ENCODE measurements at places on chromosomes 13 and 19.
A peak's percentile ranks its signal among the peaks of the same experiment; 100 is the strongest.

- DNase-seq, result no peak
These were observed 15.0 kb downstream of the HAS1 start for GRCh38 chr19:51708811-51709210.

- no peak for DNase-seq
These were observed 89.3 kb downstream of the MIPEP start for GRCh38 chr13:23799945-23800344.

GRCh38 chr13:104477261-104477660 lies 1411.0 kb upstream of the SLC10A2 start:
- no peak for DNase-seq

DNA sequence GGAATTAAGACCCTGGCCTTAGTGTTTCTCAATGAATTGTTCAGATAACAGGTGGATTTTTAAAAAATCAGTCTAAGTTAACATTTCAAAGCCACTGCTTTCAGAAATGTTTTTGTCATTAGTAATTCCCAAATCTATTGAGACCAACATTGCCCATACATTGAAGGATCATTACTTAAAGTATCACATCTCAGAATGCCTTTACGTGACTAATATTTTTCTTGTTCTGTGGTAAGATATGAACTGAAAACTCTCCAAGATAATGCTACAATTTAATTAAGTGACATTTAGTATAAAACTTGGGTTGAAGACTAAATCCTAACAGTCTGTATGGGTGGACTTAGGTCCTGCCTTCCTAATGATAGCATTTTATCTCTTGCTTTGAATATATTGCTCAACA lies 59.4 kb upstream of the POSTN start:
- DNase-seq, result no peak

GRCh38 chr13:104979281-104980030 lies 1556.0 kb downstream of the EFNB2 start:
- no peak for DNase-seq

GRCh38 chr13:98216135-98216565 lies 39.1 kb upstream of the RNF113B start:
- peak; percentile 86 for DNase-seq

DNA sequence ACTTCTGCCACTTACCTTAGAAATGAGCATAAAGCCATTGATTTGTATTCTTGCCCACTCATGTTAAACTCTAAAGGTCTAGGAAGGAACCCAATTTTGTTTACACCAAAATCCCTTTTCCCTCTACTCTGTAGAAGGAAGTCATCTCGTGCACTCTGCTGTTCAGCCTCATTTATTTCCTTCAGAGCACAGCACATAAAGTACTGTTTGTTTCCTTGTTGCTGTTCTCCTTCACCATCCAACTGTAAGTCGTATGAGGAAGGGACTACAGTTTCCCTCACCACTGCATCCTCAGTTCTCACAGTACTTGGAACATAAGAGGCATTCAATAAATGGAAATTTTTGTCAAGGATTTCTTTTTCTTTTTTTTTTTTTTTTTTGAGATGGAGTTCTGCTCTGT lies 24.6 kb downstream of the CDADC1 start:
- no peak for DNase-seq

DNA sequence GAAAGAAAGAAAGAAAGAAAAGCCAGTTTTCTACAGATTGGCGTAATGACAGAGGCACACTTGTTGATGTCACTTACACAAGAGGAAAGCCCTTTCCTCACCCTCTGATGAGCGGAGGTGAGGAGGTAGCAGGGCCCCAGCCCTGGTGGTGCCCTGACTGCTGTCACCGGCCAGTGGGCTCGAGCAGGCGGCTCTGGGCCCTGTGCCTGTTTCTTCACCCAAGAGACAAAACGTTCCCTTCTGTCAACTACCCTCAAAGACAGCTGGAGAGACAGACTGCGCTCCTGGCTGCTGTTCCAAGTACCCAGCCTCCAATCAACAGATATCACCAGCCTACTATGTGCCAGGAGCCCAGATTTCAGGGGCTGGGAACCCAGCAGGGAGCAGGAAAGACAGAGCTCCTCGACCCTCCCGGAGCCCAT lies 10.1 kb downstream of the EPS15L1 start:
- DNase-seq, result no peak

DNA sequence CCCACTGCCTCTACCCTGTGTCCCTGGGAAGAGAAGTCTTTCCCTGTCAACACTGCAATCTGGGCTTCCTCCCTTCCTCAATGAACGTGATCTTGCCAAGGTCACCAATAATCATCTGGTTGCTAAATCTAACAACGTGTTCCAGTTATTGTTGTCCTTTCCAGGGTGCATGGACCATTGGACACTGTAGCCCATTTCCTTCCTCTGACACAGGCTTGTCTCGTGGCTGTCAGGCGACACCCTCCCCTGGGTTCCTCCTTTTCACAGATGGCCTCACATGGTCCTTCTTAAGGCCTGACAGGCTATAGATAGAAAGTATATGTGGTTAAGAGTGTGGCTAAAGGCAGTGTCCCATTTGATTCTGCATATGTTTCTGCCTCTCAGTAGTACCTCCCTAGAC lies 67.7 kb upstream of the STARD13 start:
- no peak for DNase-seq

- DNase-seq, result no peak
These were observed 77.8 kb upstream of the SLAIN1 start for GRCh38 chr13:77619655-77620054.

GRCh38 chr19:12886969-12887747 lies at the start of gene KLF1:
Gene KLF1 (minus strand): TSS chr19:12887201. CDS start chr19:12887140, 61 bp downstream.
- DNase-seq, result no peak

DNA sequence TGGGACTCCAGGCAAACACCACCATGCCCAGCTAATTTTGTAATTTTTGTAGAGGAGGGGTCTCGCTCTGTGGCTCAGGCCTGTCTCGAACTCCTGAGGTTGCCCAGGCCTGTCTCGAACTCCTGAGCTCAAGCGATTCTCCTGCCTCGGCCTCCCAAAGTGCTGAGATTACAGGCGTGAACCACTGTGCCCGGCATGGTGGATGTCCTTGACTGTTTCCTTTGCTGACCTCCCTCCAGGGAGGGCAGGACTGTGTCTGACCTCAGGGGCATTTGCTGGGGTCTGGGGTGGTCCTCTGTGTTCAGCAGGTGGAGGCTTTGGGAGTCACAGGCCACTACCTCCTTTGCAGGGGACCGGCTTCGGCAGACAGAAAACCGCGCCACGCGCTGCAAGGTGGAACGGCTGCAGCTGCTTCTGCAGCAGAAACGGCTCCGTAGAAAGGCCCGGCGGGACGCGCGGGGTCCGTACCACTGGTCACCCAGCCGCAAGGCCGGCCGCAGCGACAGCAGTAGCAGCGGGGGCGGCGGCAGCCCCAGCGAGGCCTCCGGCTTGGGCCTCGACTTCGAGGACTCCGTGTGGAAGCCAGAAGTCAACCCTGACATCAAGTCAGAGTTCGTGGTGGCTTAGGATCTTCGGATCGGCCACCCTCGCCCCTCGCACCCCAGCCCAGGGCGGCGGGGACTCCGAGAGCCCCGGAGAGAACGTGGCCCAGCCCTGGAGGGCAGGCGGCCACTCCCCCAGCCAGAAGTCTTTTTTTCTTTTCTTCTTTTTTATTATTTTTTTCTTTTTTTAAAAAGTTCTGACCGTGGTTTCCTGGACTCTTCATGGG lies 8.5 kb downstream of the MIDN start:
- DNase-seq, result no peak

GRCh38 chr13:99980201-99980823 lies 1.3 kb upstream of the ZIC2 start:
- DNase-seq, result peak; percentile 65

DNA sequence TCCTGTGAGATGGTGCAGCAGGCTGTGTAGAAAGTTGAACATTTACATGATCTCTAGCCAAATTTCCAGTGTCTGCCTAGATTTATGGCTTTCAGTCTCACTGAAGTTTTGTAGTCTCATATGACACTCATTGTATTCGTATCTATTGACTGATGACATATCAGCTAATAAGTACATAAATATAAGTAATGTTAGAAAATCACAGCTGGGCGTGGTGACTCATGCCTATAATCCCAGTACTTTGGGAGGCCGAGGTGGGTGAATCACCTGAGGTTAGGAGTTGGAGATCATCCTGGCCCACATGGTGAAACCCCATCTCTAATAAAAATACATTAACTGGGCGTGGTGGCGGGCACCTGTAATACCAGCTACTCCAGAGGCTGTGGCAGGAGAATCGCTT lies 54.7 kb upstream of the HTR2A start:
- no peak for DNase-seq

GRCh38 chr19:30061223-30062064 lies 119.4 kb downstream of the URI1 start:
- DNase-seq, result no peak

GRCh38 chr13:45711951-45712350 lies 9.8 kb downstream of the CBY2 start:
- DNase-seq, result no peak

GRCh38 chr19:2630352-2631001 lies 72.0 kb downstream of the GNG7 start:
- DNase-seq, result no peak

GRCh38 chr13:21812192-21812626 lies 141.3 kb downstream of the FGF9 start:
- DNase-seq, result no peak

DNA sequence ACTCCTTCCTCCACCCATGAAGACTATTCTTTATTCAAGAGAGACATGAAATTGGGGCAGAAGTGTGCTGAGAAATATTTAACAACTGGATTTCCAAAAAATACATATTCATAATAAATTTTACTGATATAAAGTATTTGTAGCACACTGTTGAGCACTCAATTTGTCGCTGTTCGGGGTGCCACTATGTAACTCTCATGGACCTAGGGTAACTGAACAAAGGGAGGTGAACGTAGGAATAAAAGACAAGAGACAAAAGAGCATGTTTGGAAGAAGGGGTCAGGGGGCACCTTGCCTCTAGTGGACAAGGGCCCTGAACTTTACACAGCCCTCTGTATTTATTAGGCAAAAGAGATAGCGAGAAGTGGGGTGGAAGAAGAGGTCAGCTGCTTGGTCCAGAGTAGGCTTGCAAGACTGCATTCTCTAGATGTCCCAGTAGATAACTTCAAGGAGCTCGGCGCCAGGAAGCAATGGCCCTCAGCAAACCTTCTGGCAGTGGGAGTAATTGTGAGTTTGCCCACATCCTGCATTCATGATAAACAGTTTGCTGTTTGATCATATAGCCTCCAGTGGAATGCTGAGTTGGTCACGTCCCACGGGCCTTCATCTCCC lies 4.5 kb upstream of the ZNF175 start:
- no peak for DNase-seq

- DNase-seq, result no peak
These were observed 28.0 kb downstream of the SH3GL1 start for GRCh38 chr19:4372165-4373012.

DNA sequence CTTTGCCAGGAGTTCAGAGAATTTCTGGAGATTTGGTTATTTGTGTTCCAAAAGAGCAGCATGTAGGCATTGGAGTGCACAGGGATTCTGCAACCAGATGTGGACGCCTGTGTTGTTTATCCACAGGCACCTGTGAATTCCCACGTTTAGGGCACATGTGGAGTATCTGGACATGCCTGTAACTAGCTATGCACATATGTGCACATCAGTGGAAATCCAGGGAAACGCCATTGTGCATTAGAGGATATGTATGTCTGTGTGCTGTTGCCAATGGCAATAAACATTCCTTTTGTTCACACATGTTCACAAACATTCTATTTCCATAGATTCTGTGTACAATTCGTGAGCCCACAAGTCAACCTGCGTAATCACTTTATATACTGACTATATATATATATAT lies 34.7 kb downstream of the OLFM2 start:
- DNase-seq, result no peak

GRCh38 chr13:37640499-37640898 lies 41.9 kb upstream of the POSTN start:
- peak; percentile 67 for DNase-seq

- DNase-seq, result peak; percentile 93
These were observed 16.4 kb downstream of the SULT2B1 start for GRCh38 chr19:48568345-48568886.

DNA sequence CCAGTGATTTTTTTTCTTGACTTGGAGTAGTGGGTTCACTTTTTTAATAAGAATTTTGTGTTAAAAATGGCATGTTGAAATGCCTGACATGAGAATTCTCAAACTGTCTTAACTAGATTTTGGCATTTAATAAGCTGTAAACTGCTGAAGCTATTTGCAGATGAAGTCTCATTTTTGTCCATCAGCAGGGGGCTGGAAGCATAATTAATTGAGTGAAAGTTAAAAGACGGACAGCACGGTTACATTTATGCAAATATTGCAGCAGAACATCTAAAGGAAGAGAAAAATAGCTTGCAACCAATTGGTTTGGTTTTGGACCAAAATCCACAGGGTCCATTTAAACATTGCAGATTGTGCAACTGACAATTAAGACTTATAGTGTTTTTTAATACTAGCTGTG lies 837.3 kb upstream of the KLHL1 start:
- no peak for DNase-seq

GRCh38 chr19:44752816-44753625 lies 4.5 kb downstream of the BCL3 start:
- peak; percentile 87 for DNase-seq
